ENCODE measurements at places on chromosomes 6 and 20. TPM values are rescaled to one million over a fixed set of nuclear protein-coding genes. Genes with fewer than 3 reads are reported as not detected.

DNA sequence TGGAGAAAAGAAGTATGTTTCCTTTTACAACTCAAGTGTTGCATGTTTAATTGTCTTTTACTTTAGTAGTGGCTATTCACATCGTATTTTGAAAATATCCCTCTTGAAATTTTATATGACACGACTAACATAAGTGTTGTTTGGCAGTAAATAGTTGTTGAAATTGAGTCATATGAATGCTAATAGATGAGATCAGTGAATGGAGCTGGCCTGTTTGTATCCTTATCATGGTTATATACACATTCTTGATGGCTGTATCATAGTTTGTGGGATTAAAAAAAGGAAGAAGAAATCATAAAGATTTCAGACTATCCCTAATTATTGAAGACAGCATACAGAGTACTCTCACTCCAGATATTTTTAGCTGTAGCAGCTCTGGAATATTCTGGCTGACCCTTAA is 8.2 kb upstream of the RAE1 start:
- H3K36me3 ChIP-seq: no peaks in the 10 kb centered on the region
- H3K4me1 ChIP-seq: no peaks in the 10 kb centered on the region
- H3K27me3 ChIP-seq: peaks cover 11% of the 10 kb centered on the region
- no peak overlapping the region for H3K4me3 ChIP-seq

GRCh38 chr20:57224641-57225138 is 41.8 kb downstream of the BMP7 start:
- no peaks in the 10 kb centered on the region for H3K27me3 ChIP-seq
- H3K4me1 ChIP-seq: no peaks in the 10 kb centered on the region
- H3K27ac ChIP-seq: no peak overlapping the region
- no peaks in the 10 kb centered on the region for H3K36me3 ChIP-seq
- no peak for DNase-seq
- H3K4me3 ChIP-seq: no peak overlapping the region

Gene TTK
- 0.55 TPM for total RNA-seq

Gene ENPP5
- 7.3 TPM for total RNA-seq

Gene PNPLA1
- 0.35 TPM for total RNA-seq

- H3K36me3 ChIP-seq: peaks cover 28% of the 10 kb centered on the region
- peak overlapping the region; percentile 80 for H3K4me3 ChIP-seq
- H3K27ac ChIP-seq: peak overlapping the region; percentile 71
- peak; percentile 89 for DNase-seq
These were observed 677 bp downstream of the NEURL2 start for GRCh38 chr20:45890077-45890984.

- no peaks in the 10 kb centered on the region for H3K36me3 ChIP-seq
- no peaks in the 10 kb centered on the region for H3K27me3 ChIP-seq
- no peak overlapping the region for H3K4me3 ChIP-seq
- H3K27ac ChIP-seq: no peak overlapping the region
- H3K4me1 ChIP-seq: peaks cover 30% of the 10 kb centered on the region
- peak; percentile 18 for DNase-seq
These were observed 1.1 kb upstream of the RAET1E start for GRCh38 chr6:149898966-149899365.

DNA sequence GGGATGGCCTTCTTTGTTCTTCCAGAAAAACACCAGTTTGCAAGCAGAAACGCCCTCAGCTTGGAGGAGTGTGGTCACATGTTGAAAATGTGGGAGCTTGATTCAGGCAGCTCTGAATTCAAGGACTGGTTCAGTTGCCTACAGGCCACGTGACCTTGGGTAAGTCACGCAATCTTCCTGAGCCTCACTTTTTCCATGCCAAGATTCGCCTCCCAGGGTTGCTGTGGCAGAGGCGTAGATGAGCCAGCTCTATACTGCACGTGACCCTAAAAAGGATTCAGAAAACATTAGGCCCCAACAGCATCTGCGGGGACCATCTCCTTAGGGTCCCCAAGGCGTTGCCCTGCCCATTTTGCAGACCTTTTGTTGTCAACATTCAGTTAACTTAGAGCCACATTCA is 112.0 kb upstream of the SNX9 start:
- no peak for DNase-seq
- no peaks in the 10 kb centered on the region for H3K36me3 ChIP-seq
- H3K4me3 ChIP-seq: no peak overlapping the region

- H3K27ac ChIP-seq: peak overlapping the region; percentile 77
- peaks cover 2% of the 10 kb centered on the region for H3K36me3 ChIP-seq
- no peak overlapping the region for H3K4me3 ChIP-seq
These were observed 1.5 kb upstream of the TNXB start for GRCh38 chr6:32110632-32111031.

Gene UBD
- 1.1 TPM for total RNA-seq

Gene PRPH2
- 1.2 TPM for total RNA-seq

- H3K36me3 ChIP-seq: no peaks in the 10 kb centered on the region
- DNase-seq: no peak
- H3K4me1 ChIP-seq: no peaks in the 10 kb centered on the region
These were observed 258.1 kb downstream of the BMP2 start for GRCh38 chr20:7025635-7026034.

Gene TRIM40
- not detected for total RNA-seq

DNA sequence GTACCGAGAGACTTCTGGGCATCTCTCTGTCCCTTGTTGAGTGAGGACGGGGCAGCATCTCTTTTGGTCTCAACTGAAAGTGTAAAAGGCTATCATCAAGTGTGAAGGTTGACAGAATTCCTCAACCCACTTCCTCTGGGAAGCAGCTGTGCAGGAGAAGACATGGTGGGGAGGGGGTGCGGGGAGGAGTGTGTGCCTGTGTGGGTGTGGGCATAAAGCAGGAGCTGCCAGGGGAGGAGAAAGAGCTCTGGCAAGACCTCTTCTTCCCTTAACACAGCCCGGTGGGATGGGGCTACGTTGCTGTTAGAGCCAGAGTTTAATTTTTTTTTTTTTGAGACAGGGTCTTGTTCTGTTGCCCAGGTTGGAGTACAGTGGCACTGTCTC is 31.8 kb downstream of the CPXM1 start:
- no peak for DNase-seq
- no peaks in the 10 kb centered on the region for H3K4me1 ChIP-seq
- H3K27me3 ChIP-seq: peaks cover 9% of the 10 kb centered on the region
- no peaks in the 10 kb centered on the region for H3K36me3 ChIP-seq

Gene COL9A1
- total RNA-seq: not detected

GRCh38 chr6:10355115-10355702 is 59.7 kb downstream of the TFAP2A start:
- DNase-seq: no peak
- no peaks in the 10 kb centered on the region for H3K4me1 ChIP-seq
- no peak overlapping the region for H3K27ac ChIP-seq
- no peak overlapping the region for H3K4me3 ChIP-seq

- H3K4me1 ChIP-seq: no peaks in the 10 kb centered on the region
- peak; percentile 68 for DNase-seq
- H3K4me3 ChIP-seq: no peak overlapping the region
- no peak overlapping the region for H3K27ac ChIP-seq
- no peaks in the 10 kb centered on the region for H3K27me3 ChIP-seq
These were observed 109.0 kb downstream of the PSMB1 start for GRCh38 chr6:170444056-170444591.

Measured in upper lobe of right lung (tissue), 1 donor.